ENCODE measurements at places on chromosomes 16 and 17.
A peak's percentile ranks its signal among the peaks of the same experiment; 100 is the strongest.

- peak; percentile 28 for DNase-seq
Measured at GRCh38 chr16:89319886-89320781, 102.6 kb downstream of the ZNF778 start.

DNA sequence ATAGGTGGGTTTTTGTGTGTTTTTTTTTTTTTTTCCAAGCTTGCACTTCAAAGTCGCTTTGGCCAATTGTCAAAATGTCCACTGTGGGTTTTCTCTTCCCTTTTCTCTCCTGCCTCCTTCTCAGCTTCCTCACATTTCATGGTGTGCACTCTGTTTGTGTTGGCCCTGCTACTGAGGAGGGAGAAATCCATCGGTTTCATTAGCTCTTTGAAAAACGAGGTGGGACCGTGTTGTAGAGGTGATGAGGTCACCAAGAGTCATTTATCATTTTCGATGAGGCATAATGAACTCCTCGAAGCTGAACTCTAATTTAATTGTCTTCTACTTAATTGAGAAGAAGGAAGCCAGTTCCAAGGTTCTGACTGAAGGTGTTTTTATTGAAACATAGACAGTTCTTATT is 174.4 kb upstream of the TOX3 start:
- no peak for DNase-seq

- no peak for DNase-seq
Measured at GRCh38 chr16:51008037-51008436, 143.0 kb downstream of the SALL1 start.

GRCh38 chr16:83952587-83952939 is 477 bp upstream of the OSGIN1 start:
- no peak for DNase-seq

- no peak for DNase-seq
Measured at GRCh38 chr17:28385037-28385400, 13.5 kb downstream of the SARM1 start.

GRCh38 chr17:66518677-66519076 is 216.3 kb downstream of the PRKCA start:
- DNase-seq: no peak

DNA sequence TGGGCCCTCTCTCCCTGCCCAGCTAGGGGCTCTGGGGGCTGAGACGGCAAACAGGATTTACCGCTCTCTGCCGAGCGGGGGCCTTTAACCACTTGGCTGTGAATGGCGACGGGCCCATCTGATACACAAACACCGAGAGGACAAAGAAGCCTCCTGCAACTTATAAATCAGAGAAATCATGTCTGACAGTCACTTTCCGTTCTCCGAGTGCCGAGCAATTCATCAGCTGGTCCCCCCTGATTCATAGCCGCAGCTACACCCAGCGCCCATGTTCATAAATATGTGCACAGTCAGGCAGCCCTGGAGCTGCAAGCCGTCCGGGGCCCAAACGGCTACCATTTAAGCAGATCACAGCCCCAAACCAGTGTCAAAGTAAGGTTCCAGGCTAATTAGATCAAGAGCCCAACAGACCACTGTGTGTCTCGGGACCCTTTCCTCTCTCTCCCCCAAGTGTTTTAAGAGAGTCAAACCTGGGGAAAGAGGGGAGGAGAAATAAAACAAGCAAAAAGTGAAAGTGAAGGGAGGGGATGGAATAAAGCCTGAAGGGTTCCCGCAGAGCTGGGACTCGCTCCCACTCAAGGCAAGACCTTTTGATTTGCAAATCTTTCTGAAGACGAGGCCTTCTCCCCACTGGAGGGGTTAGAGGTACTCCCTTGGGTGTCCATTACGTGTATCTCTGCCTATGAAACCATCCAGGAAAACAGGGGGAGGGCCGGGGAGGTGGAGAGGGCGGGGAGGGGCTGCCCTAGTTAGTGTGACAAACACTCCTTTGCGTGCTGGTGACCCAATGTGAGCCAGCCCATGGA is 154.7 kb downstream of the C16orf78 start:
- DNase-seq: peak; percentile 37

DNA sequence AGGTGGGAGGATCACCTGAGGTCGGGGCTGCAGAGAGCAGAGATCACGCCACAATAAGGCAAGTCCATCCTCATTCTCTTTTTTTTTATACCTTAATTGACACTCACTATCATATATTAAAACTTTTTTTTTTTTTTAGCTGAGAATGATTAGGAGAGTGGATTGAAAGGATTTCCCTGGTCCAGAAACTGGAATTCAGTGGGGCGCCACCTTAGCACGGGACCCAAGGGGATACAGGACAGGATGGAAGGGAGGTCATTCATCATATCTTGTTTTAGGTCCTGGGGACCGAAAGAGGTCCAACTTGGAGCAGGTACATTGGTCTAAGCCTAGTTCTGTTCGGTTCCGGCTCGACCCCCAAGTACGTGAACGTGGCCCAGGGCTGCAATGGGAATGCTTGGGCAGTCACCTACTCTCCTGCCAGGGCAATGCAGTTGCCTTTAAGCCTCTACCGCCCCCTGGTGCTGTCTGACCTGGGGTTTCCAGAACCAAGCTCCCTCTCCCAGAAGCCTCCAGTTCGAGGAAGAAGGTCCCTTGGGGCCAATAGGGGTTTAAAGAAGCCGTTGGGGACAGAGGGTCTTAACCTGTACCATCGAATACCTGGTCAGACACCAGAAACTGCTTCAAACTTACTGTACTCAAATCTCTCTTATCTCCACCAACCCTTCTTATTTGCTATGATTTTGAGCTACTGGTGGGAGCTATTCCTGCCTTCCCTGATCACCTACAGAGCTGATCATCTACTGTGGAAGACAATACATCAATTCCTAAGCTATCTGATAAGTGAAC is 19.9 kb upstream of the GPATCH8 start:
- peak; percentile 53 for DNase-seq

- DNase-seq: no peak
Measured at GRCh38 chr16:74046524-74046923, 250.1 kb upstream of the PSMD7 start.

DNA sequence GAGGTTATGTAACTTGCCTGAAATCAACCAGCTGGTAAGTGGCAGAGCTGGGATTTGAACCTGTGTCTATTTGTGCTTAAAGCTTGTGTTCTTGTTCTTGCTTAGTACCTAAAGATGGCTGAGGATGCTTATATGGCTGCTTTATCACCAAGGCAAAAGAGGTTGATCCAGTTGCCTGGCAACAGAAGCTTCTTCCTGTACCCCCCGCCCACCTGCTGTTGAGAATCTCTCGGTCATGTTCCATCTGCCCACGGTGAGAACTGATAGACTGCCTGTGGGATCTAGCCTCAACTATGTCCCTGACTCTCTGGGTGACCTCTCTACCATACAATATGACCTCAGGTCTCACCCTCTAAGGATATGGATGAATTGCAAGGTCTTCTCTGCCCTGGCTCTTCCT is 60.7 kb downstream of the ABCC6 start:
- DNase-seq: no peak

DNA sequence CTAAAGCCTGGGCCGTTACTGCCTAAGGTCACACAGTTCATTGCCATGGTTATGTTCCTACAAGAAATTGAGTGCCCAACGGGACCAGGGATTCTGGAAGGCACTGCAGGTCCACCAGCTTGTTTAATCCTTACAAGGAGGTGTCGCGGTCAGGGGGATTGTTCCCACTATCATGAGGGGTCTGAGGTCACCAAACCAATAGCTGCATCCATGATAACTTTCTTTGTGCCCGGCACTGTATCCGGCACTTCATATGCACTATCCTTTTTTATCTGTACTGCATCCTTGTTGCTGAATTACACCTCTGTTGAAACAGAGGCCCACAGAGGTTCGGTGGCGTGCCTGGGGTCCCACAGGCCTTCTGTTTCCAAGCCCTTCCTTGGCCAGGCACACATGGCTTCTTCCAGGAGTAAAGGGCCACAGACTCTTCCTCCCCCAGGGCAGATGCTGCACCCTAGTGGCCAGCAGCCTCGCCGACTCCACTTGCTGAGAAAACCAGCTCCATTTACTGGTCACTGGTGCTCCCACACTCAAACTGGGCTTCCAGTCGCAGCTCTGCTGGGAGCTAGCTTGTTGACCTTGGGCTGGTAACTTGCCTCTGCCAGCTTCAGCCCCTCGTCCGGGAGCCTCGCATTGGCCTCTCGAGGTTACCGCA is 82.0 kb upstream of the PLCG2 start:
- peak; percentile 43 for DNase-seq

DNA sequence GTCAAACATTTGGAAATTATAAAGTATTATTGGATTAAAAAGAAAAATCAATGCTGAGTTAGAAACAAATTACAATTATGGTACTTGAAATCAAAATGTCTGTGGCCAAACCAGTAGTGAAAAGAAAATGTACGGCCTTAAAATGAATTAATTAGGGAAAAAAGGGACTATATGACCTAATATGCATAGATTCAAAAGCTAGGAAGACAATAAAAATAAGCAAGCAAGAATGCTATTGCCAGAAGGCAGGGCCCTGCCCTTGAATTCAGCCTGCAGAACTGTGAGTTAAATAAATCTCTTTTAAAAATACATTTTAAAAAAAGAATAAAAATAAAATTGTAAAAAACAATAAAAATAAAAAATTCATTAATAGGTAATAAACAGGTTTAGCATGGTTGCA is 88.7 kb downstream of the TRIM37 start:
- DNase-seq: no peak

DNA sequence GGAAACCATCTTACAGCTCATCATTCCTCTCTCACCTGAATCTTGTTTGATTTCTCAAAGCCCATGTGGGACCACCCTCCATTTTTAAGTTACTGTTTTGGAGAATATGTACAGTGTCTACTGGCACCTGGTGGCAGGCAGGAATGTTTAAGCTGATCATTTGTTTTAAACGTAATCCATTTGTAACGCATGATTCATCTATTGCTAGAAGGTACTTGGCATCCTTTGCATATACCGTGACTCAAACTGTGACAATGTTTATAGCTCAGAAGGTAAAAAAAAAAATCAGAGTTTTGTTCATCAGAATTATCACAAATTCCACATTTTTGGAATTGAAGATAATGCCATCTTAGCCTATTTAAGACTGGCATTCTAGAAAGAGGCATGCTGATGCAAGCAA is 1007.5 kb upstream of the EEF2KMT start:
- DNase-seq: no peak

DNA sequence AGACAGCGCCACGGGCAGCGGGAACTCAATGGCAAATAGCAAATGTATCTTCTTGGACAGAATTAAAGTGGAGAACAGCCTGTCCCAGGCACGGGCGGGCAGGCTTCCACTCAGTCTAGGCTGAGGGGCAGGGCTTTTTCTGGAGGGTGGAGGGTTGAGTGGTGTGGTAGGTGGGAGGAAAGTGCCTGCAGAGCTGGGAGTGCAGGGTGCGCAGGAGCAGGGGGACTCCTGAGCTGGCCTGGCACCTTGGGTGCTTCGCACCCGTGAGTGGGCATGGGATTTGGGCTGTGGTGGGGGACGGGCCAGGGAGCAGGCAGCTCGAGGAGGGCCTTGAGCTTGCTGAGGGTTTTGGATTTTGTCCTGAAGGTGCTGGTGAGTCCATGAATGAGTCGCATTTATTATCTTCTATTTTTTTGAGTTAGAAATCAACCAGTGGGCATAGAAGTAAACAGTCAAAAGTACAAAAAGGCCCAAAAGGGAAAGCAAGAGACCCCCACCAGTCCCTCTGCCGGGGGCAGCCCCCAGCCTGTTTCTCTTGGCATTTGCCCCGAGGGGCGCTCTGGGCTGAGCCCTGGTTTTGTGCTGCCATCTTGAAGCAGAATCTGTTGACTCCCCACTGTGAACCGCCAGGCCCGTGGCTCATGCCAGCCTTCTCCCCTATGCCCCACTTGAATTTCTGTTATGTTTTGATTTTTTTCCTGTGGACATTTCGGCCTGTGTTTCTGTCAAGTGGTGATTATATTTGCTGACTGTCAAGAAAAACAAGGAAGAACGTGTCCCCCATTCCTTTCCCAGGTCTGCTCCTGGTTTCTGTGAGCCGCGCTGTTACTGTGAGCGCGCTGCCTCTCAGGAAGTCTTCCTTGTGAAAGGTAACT is 8.2 kb downstream of the ADORA2B start:
- DNase-seq: no peak

DNA sequence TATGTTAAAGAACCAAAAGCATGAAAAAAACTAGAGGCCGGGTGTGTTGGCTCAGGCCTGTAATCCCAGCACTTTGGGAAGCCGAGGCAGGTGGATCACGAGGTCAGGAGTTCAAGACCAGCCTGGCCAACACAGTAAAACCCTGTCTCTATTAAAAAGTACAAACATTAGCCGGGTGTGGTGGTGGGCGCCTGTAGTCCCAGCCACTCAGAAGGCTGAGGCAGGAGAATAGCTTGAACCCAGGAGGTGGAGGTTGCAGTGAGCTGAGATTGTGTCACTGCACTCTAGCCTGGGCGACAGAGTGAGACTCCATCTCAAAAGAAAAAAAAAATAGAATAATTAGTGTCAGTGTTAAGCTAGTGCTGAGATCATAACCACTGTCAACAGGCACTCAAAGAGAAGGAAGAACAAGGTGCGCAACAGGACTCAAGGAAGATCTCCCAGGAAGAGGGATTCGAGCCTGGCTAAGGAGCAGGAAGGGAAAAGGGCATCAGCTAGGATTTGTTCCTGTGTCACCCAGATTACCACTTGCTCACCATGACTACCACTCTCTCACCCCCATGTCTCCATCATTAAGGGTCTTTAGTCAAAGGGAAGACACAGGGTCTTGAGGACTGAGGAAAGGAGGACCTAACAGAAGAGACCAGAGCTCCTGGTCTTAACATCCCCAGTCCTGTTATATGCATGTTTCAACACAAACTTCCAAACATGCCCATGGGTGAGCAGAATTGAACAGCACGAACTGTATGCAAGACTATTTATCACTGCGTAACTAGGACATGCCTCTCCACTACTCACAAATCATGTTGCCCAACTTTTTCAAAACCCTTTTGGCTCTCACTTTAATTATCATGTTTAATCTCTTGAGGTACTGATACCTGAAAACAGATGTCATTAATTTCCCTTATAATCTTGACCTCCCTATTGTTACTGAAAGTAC is 88.3 kb upstream of the PLEKHM1 start:
- DNase-seq: no peak

DNA sequence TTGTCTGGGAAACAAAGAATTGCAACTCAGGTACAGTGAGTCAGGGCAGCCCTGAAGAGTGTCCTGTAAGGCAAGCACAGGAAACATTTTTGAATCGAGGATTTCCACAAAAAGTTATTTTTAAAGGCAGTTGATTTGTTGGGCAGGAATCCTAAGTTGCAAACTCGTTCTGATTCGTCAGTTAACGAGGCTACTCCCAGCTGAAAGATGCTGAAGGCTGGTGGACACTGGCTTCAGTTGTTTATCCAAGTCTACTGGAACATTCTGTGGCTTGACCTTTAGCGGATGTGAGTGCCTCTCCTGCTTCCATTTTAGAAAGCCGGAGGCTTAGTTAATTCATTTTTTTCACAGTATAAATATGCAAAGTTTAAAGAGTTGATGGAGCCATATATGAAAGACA is 84.2 kb downstream of the KCNJ12 start:
- DNase-seq: no peak

All from activated naive CD4-positive, alpha-beta T cell treated with anti-CD3 and anti-CD28 coated beads, Interleukin-2, amount 50 U/mL, for 16 hours (primary cell).